ENCODE measurements at places on chromosomes 12 and 14.

- no peak for DNase-seq
Measured at GRCh38 chr12:94026596-94026995, 121.8 kb upstream of the PLXNC1 start.

DNA sequence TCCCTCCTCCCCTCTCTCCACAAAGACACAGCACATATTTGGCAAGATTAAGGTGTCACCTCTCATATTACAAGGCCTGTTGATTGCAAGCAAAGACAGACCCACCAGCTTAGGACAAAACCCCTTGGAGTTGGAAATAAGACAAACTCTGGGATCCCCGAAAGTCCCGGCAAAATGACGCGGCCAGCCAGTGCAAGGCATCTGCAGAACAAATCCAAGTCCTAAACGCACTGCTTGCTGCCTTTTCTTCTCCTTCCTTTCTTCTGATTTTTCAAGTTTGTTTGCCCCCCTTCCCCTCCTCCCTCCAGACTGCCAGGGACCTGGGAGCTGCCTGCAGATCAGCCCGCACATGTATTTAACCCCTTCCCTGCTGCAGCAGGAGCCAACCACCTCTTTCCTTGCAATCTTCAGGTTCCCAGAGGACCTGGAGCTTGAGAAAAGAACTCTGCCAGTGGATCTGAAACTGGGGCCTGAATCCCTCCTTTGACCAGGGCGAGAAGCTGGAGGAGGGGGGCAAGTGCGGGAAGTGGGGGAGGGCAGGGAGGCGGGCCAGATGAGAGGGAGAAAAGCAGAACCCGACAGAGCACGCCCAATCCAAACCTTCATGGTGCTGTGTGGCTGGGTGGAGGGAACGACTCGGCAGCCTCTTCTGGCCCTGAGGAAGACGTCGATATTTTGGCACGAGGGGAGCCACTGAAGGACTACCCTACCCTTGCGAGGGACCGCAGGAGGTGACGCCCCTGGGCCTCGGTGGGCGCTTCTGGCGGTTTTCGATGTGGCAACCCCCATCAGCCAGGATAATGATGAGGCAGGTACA is 2.0 kb upstream of the NTF3 start:
- DNase-seq = peak; percentile 49

- DNase-seq = no peak
Measured at GRCh38 chr12:123936956-123937706, 35.5 kb downstream of the CCDC92 start.

DNA sequence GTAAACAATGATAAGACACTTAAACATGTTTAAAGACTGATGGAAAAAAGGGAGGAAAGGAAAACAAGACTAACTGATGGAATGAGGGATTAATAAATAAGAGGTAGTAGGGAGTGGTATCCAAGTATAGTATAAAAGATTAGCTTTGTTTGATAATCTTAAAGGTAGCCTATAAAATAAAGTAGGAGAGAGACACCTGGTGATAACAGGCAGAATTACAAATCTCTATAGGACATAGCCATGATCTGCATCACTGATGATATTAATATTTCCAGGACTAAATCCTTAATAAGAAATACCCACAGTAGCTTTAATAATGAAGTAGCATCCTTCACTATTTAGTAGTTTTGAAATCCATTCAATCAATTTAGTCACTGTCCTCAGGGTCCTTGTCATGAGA is 30.4 kb downstream of the DLGAP5 start:
- peak; percentile 34 for DNase-seq

GRCh38 chr12:109393437-109394345 is 46.0 kb downstream of the MYO1H start:
- peak; percentile 73 for DNase-seq

GRCh38 chr12:59699421-59700152 is 103.8 kb downstream of the SLC16A7 start:
- no peak for DNase-seq

- no peak for DNase-seq
Measured at GRCh38 chr12:46158501-46158900, 110.3 kb downstream of the SLC38A1 start.

- DNase-seq = no peak
Measured at GRCh38 chr14:28831126-28831525, 64.5 kb downstream of the FOXG1 start.

DNA sequence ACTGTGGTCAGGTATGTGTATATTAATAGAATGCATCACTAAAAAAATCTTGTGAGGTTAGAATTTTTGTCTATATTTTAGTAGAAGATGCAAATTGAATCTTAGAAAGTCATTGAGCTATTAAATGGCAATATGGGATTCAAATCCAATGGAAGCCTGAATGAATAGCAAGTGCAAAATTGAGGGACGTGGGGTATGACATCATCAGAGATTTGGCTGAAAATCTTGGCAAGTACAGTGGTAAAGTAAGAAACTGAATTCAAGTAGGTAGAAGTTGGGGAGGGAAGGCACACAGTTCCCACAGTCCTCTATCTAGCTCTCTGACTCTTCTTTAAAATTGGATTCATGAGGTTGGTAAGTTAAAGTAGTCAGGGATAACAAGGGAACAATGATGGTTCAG is 97.4 kb upstream of the SSTR1 start:
- DNase-seq = no peak

GRCh38 chr12:42396473-42397259 is 70.7 kb downstream of the PPHLN1 start:
- DNase-seq = peak; percentile 36

DNA sequence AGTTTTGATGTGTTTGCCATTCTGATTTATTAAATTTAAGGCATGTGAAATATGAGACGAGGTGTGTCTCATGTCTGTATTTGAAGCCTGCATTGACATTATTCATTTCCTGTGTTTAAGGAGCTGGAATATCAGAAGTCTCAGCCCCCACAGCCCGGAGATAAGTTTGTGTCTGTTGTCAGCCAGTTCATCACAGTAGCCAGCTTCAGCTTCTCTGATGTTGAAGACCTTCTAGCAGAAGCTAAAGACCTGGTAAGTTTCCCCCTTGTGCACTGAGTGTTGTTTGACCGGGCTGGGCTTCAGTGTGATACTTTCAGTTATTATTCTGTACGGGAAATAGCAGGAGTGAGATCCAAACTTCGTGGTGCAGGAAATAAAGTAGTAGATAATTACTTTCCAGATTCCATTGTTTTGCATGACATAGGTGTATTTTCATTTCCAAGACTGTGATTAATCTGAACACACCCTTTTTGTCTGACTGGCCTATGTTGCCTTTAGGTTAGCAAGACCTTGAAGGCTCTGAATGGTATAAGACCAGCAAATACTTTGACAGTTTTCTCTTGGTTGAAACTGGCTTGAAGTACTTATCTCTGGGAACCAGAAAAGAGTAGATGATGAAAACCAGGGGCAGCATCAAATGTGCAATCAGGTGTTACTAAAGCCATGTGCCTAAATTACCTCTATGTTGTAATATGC is 101.5 kb downstream of the GPR135 start:
- no peak for DNase-seq

DNA sequence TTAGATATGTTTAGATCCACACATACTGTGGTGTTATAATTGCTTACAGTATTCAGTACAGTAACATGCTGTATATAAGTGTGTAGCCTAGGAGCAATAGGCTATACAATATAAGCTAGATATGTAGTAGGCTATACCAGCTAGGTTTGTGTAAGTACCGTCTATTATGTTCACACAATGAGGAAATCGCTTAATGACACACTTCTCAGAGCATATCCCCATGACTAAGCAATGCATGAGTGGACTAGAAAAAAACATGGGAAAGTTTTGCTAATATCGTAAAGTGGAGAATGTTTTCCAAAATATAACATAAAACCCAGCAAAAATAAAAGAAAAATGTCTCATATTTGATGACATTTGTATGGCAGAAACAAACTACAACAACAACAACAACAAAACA is 27.3 kb downstream of the AKAP3 start:
- no peak for DNase-seq

DNA sequence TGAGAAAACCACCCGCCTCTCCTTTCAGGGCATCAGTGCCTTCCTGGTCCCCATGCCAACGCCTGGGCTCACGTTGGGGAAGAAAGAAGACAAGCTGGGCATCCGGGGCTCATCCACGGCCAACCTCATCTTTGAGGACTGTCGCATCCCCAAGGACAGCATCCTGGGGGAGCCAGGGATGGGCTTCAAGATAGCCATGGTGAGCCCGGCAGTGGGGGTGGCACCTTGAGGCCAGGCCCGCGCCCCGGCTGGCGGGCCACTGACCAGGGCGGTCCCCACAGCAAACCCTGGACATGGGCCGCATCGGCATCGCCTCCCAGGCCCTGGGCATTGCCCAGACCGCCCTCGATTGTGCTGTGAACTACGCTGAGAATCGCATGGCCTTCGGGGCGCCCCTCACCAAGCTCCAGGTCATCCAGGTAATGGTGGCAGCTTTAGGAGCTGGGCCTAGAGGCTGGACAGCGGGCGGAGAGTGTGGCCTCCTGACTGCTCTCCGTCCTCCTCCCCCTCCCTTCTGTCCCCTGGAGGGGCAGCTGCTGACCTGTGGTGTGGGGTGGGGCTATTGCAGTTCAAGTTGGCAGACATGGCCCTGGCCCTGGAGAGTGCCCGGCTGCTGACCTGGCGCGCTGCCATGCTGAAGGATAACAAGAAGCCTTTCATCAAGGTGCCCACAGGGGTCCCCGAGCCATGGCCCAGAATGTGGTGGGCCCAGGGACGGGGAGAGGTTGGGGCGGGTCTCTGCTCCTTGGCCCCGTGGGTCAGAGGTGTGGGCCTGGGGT is 12.8 kb downstream of the ACADS start:
- DNase-seq = no peak

- DNase-seq = no peak
Measured at GRCh38 chr14:70268760-70269159, 80.0 kb upstream of the SLC8A3 start.

DNA sequence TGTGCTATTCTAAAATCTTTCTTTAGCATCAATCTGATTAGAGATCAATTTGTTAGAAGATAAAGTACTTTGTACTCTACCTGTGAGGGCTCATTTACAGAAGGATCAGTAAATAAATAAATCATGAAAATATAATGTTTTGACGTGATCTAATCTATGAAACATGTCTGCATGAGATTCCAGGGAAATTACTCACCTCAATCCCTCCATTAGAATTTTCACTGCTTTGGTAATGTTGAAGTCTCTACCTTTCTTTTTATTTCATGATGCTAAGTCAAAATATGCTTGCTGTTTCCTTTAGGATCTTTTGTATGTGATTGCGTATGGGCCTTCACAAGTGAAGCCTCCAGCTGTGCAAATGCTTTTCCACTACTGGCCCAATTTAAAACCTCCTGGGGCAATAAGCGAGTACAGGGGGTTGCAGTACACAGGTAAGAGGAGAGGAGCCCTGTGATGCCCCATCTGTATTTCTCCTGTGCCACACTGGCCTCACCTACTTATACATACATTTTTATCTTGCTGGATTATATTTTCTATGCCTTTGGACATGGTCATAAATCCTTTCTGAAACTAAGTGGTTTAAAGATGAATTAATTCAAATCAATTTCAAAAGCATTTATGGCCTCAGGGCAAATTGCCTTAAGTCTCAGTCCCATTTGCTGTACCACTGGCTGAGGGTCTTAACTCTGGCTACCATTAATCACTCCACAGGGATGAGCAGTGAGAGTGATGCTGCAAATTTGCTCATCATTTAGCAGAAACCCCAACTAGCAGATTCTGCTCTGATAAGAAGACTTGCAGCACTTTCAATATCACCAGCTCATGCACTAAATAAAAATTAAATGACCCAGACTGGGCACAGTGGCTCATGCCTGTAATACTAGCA is 66.4 kb downstream of the UNC79 start:
- no peak for DNase-seq

DNA sequence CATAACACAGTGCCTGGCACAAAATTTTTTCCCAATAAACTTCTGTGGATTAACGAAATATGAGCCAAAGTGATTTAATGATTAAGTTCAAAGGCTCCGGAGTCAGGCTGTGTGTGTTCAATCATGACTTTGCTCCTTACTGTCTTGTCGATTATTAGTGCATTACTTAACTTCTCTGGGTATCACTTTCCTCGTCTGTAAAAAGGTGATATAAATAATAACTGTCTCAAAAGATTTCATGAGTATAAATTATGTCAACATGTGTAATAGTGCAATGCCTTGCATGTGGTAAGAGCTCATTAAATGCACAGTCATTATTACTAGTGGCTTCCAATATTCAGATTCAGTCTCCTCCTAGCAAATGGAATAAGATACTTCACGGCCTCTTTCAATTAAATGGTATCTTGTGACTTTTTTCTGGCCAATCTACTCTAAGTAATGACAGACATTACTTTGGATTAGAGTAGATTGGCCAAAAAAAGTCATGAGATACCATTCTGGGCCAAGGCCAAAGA is 6.8 kb upstream of the IFNG start:
- DNase-seq = no peak

DNA sequence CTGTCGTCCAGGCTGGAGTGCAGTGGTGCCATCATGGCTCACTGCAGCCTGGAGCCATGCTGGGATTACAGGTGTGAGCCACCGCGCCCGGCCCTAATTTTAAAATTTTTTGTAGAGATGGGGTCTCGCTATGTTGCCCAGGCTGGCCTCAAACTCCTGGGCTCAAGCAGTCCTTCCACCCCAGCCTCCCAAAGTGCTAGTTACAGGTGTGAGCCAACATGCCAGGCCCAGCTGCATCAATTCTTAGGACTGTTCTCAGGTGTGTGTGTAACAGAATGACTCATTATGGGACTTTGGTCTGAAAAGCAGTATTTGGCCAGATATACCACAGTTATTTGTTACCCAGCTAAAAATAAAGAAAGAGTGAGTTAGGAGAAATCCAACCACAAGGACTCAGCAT is 17.4 kb downstream of the LETMD1 start:
- no peak for DNase-seq

DNA sequence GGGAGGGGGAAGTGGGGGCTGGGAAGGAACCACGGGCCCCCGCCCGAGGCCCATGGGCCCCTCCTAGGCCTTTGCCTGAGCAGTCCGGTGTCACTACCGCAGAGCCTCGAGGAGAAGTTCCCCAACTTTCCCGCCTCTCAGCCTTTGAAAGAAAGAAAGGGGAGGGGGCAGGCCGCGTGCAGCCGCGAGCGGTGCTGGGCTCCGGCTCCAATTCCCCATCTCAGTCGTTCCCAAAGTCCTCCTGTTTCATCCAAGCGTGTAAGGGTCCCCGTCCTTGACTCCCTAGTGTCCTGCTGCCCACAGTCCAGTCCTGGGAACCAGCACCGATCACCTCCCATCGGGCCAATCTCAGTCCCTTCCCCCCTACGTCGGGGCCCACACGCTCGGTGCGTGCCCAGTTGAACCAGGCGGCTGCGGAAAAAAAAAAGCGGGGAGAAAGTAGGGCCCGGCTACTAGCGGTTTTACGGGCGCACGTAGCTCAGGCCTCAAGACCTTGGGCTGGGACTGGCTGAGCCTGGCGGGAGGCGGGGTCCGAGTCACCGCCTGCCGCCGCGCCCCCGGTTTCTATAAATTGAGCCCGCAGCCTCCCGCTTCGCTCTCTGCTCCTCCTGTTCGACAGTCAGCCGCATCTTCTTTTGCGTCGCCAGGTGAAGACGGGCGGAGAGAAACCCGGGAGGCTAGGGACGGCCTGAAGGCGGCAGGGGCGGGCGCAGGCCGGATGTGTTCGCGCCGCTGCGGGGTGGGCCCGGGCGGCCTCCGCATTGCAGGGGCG is at the start of gene GAPDH:
Gene GAPDH, plus strand, starts transcription at position 595 of the 772 bp plus-strand sequence. CDS start 316 bp downstream, outside the sequence.
- DNase-seq = peak; percentile 99

DNA sequence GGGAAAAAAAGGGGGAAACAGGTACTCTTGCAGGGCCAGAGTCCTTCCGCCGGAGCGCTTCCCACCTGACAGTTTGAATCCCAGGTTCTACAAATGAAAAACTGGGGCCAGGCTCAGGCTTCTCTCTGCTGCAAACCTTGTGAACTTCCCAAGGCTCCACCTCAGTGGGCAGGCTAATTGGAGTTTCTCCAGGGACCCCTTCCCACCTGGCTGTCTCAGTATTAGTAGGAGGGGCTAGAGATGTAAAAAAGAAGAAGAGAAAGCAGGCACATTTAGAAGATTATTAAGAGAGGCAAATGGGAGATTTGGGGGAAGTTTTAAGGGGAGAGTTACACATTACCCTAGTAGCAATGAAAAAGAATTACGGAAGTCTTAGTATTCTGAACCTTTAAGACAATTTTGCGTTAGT is 20.0 kb upstream of the CLEC2D start:
- peak; percentile 81 for DNase-seq
